ENCODE measurements at places on chromosomes 12 and 14. TPM values are rescaled to one million over a fixed set of nuclear protein-coding genes. Genes with fewer than 3 reads are reported as not detected.

DNA sequence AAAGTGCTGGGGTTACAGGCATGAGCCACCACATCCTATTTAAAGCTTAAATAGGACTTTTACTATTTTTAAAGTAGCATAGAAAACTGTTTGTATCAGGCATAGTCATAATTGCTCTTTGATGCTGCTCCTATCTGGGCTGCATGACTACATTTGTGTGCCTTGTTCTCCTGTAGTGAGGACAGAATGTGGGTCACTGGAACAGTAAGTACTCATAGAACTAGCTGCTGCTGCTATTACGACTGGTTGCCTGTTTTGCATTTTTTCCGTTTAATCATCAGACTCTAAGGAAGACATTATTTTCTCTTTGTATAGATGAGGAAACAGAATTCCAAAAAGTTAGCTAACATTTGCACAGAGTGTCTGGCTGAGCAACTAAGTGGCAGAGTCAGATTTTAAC lies 42.8 kb downstream of the ZC3H14 start:
- no peak for DNase-seq

DNA sequence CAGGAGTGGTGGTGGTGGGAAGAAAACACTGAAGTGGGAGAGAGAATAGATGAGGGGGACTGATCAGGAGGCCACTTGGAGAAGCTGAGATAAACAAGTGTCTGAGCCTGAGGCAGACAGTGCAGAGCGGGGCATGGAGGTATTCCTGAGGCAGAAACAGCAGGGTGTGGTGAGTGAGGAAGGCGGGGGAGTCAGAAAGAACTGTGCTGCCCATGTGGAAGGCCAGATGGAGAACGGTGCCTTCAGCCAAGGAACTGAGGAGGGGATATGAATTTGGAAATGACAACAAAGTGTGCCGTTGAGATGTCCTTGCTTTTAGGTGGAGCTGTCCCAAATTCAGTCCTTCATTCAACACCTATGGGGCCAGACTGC lies 13.7 kb downstream of the APPL2 start:
- no peak for DNase-seq

DNA sequence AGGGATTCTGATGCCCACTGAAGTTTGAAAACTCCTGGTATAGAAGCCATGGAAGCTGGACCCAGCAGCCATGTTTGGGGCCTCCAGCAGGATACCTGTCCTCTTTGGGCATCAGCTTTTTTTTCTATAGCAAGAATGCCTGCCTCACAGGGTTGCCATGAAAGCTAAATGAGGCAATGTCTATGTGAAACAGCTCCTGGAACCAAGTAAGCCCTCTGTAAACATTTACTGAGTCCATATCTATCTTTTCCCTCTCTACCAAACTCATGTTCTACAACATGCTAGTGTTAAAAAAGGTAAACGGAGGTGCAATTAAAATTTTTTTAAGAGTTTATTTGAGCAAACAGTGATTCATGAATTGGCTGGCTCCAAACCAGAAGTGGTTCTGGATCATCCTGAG lies 28.6 kb downstream of the FLVCR2 start:
- no peak for DNase-seq

GRCh38 chr12:5177731-5178130 lies 134.1 kb downstream of the KCNA5 start:
- DNase-seq, result no peak

DNA sequence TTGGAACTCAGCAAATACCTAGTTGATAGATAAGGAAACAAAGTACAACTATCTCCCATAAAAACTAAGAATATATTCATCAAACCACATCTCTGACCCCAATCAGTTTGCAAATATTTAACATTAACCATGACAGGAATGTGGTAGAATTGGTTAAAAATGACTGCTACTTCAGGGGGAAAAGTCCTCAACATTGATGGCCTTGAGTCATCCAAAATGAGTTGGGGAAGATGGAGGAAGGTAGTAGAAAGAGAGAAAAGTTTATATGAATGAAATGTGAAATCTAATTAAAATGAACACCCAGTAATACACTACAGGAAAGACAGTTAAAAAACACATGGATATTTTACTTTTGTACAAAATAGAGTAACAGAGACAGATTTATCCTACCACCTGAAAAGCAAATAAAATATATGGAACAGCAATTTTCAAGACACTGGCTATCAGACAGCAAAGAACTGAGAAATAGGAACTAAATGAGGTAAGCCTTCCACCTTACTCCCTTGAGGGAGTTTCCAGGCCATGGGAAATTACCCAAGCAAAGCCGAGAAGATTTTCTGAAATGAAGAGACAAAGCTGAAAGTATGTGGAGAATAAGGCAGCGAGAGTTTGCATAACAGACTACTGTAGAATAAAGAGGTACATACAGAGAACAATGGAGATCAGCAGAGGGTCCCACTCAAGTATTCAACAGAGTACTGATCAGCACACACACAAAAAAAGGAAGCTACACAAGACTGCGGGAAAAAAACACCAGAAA lies 49.6 kb downstream of the TC2N start:
- DNase-seq, result no peak

COCH gene
- total RNA-seq, result 0.51 TPM

DTX3 gene
- total RNA-seq, result 21.7 TPM

All from Right ventricle myocardium superior (tissue), 1 donor.